ENCODE measurements at places on chromosomes 7 and 10.

DNA sequence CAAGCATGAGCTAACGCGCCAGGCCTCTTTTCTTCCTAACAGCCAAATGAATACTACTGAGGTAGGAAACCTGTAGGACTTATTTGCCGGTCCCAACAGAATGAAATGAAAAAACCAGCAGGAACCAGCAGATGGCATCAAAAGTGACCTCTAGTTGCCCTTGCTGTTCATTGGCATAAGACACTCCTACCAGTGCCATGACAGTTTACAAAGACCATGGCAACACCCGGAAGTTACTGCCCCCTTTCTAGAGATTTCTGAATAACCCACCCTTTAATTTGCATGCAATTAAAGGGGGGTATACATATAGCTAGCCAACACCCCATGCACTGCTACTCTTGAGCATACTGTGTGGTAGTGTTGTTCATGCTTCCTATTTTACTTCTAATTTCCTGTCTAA is 65.2 kb downstream of the ATE1 start:
- DNase-seq: no peak

GRCh38 chr10:101683276-101683675 is 11.7 kb downstream of the FBXW4 start:
- no peak for DNase-seq

- DNase-seq: no peak
Observed at GRCh38 chr7:28356619-28357018, 55.7 kb upstream of the CREB5 start.

DNA sequence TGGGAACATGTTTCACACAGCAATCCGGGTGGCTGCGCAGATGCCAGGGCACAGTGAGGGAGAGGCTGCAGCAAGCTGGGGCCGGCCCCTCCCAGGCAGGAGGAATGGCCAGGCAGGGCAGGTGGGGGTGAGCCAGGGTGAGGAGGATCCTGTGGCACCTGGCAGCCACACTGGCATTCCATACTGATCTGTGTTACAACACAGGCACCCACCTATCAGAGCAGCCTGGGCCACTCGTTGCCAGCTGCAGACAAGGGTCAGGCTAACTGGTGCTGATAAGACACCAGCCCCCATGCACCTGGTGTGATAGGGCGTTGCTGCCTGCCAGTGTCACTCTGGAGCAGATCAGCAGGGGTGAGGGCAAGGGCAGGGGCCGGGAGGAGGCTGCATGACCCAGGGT is 16.6 kb upstream of the RET start:
- no peak for DNase-seq

DNA sequence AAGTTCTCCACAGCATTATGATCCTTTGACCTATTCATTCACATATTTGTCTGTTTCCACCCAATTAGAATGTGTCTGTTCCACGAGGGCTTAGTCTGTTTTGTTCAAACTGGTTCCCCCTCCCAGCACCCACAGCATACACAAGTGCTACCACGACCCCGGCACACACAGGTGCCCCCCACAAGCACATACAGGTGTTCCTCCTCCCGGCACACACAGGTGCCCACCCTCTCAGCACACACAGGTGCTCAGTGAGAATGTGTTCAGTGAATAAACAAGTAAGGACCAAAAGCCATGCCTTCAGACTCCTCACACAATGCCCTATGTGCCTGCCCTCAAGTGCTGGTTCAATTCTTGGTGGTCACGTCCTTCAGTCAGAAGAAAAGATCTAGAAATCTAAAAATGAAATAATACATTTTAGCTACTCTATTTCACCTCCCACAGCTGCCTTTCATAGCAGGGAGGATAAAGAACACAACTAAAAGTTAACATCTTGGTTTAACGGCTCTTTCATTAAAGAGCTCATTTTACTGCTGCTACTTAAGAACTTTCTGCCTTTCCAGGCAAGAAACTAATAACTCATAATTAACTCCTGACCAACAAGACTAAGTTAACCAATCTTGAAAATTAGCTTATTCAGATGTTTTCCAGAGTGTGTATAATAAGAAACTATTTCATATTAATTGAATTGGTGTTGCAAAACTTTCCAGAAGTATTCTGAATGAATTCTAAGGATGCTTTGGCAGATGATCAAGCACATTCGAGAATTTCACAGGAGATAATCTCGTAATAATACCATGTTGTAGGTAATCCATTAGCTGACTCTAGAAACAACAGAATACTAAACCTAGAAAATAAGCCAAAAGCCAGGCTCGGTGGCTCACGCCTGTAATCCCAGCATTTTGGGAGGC is 2.3 kb downstream of the DNMBP start:
- DNase-seq: no peak

DNA sequence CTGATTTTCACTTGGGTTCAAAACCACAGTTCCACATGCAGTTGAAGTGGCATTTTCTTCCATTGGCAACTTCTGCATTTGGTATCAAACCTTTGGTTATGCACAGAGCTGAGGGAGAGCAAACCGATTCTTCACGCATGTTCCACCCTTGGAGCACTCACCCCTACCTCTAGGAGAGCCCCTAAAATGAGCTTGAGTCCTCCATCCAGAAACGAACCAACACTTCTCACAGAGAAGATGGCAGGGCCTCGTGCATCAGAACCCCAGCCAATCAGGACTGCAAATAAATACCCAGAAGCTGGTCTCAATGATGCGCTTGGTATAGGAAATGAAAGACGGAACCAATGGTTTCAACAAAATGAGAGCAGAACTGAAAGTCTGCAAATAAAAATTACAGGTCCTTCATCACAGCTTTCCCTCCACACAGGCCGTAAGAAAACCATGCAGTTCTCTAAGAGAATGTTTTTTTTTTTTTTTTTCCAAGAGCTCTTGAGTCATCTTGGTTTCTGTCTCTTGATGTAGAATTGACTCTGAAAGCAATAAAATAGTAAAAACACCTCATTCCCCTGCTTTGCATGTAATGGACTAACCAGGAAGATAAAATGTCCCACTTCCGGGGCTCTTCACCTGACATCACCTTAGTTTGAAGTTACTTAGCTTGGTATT is 23.9 kb downstream of the KLF6 start:
- DNase-seq: no peak

GRCh38 chr10:61031341-61031740 is 87.4 kb upstream of the RHOBTB1 start:
- DNase-seq: no peak

- DNase-seq: no peak
Observed at GRCh38 chr7:157707983-157708918, 371.4 kb downstream of the DNAJB6 start.

DNA sequence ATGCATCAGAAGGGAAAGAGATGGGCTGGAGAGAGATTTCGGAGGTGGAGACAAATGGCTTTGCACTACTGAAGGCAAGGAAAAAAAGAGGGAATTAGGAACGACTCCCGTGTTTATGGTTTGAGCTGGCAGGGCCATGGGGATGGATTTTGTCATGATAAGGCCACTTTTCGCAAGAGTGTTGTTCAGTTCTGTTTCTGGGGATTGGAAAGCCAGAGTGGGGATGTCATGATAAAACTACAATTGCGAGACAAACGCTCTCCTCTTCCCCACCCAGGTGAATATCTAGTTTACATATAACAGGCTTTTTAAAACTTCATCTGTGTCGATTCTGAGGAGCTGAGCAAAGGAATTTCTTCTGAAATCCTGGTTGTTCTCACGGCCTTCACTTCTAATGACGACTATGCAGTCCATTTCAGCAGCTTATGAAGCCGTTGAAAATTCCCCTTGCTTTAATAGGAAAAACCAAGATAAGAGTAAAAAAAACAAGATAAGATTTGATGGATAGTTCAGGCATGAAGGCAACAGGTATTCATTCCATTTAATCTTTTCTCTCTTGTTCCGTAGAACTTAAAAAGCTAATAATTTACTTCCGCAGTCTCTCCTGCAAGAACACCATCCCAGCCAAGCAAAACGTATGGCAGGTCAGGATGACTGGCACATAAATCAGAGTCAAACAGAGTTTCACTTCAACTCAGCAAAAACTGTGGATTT is 245.6 kb upstream of the PITRM1 start:
- DNase-seq: no peak

DNA sequence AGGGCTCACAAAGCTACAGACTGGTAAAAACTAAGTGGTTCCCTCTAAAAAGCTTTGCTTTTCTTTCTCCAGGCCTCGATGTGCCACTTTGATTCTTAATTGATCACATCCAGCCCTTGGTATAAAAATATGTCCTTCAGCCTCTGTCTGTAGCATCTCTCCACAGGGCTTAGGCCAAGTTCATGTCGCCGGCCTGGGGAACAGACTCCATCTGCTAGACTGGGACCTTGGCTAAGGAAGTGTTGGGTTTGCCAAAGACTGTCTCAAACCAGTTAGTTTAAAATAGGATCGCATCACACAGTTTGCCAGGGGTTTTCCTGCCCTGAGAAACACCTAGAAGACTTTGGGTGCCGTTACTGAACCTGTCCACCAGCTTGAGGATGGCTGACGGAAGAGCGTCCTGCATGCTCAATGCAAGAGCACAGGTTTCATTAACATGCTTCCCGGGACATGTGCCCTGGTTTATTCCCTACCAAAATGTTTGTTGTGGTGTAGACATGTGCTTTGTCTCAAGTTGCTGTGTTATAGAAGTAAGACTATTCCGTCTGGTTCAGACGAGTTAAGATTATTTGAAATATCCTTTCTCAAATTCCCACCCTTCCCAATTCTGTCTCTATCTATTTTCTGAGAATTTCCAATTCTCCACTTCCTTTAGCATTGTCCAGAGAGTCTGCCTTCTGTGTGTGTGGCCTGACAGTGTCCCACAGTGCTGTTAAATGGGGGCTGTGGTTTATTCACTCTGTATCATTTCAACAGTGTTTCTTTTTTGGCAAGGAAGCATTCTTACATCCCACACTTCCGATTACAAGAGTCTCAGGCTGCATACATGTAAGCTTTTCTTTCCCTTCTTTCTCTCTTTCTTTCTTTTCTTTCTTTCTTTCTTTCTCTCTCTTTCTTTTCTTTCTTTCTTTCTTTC is 334.7 kb downstream of the INHBA start:
- no peak for DNase-seq

DNA sequence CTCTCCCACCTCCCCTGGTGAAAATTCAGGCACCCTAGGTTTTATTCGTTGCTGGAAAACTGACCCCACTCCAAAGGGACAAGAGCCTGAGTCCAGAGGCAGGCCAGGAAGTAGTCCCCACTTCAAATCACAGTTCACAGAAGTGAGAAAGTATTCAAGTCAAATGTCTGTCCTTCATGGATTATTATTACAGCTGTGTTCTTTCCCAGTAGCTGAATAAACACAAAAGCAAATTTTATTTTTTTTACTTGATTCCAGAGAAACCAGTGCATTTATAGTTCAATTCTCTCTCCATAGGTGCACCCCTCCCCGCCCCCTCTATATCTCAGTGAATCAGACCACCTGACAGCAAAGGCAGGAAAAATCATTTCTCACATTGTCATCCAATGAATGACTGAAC is 113.8 kb upstream of the COL1A2 start:
- DNase-seq: no peak

DNA sequence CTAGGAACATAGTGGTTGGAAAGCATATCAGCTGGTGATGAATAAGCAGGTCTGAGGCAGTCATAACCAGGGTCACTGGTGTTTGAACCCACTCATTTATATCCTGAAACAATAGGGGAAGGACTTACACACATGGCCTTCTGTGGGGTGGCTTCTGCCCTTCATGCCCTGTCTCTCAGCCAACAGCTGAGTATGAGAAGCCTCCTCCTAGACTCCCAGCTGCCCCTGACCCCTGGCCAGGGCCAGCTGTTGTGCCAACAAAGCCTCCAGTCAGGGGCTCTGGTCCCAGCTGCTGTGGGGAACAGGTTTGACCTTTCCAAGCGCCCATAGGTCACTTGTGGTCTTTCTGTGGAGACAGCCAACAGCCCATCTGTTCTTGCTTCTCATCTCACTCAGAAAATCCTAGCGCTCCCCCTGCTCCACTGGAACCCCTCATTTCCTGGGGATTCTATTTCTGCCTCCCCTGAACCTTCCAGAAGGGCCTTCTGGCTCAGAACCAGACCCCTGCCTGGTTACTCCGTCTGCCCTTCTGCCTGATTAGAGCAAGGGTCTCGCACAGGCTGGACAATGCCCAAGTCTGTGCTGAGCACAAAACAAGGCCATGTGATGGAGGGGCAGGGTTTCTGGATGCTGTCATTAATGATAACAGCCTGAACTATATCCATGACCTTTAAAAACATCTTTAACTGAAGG is 9.7 kb upstream of the PURB start:
- no peak for DNase-seq

DNA sequence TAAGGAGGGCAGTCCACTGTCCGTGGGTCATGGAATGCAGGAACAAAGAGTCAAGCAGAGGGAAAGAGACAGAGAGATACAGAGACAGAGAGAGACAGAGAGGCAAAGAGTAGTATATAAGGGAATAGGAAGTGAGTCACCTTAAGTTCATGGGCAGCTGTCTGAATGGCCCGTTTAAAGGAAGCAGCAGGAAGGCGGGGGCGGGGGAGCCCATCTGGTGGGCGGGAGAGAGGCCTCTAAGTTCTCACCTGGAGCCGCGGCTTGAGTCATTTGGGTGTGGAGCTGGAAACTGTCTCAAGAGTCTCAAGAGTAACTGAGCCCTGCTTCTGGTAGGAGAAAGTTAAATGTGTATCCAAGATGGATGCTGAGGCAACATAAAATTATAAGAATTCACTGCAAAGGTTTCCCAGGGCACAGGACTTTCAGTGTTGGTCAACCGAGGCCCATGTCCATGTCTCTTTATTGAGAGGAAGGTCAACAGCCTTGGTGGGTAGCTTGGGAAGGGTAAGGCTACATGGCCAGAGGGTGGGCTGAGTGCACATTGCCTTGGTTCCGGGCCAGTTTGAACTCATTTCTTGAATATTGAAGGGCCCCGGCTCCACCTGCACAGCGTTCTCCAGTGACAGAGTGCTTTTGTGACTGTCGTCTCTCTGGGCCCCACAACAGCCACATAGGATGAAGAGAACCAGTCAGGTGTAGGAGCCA is 85.5 kb upstream of the CACUL1 start:
- DNase-seq: no peak

- peak; percentile 27 for DNase-seq
Observed at GRCh38 chr7:92836489-92836999, at the start of gene CDK6. CDK6 (minus strand) TSS chr7:92836573; CDS start chr7:92833323, 3,250 bp downstream.

DNA sequence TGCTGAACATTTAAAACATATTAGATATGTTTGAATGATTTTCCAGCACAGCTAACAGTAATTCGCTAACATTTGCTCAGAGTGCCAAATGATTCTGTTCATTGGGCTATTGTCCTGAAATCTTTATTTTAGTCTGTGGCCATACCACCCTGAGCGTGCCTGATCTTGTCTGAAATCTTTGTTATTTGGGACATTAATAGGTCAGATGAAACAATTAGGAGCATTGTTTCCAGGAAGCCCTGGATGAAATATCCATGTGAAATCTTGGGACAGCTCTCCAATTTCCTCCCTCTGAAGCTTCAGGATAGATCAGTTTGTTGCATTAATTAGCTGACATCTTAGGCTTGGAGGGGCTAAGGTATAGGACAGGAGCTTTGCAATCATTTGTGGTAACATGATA is 512.0 kb downstream of the KIF20B start:
- no peak for DNase-seq

- DNase-seq: no peak
Observed at GRCh38 chr10:8894148-8894547, 839.7 kb downstream of the GATA3 start.

GRCh38 chr7:114791771-114792170 is 130.1 kb upstream of the MDFIC start:
- DNase-seq: no peak

All from testis (tissue), 5 donors.